Hematopoietic multipotent progenitor cell (in vitro differentiated cells): ENCODE measurements at places on chromosomes 12 and 14.

GRCh38 chr12:52952076-52952801 is 3.3 kb downstream of the KRT18 start:
- no peak for DNase-seq

GRCh38 chr12:48878548-48878947 is 12.9 kb upstream of the RND1 start:
- no peak for DNase-seq

DNA sequence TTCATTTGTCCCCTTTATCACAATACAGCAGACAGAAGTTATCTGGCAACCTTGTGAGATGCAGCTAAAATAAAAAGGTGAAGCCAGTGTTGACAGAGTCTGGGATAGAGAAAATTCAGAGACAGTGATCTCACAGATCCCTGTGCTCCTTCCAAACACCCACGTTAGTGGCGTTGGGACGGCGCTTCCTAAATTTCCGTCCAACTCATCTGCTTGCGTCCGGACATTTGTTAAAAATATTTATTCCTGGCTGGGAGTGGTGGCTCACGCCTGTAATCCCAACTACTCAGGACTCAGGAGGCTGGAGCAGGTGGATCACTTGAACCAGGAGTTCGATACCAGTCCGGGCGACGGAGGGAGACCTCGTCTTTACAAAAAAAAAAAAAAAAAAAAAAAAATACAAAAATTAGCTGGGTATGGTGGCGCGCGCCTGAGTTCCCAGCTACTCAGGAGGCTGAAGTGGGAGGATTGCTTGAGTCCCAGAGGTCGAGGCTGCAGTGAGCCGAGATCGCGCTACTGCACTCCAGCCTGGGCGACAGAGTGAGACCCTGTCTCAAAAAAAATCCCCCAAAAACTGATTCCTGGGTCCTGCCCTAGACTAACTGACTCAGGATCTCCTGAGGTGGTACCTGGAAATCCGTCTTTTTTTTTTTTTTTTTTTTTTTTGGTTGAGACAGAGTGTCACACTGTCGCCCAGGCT is 708 bp upstream of the TCTN1 start:
- no peak for DNase-seq

DNA sequence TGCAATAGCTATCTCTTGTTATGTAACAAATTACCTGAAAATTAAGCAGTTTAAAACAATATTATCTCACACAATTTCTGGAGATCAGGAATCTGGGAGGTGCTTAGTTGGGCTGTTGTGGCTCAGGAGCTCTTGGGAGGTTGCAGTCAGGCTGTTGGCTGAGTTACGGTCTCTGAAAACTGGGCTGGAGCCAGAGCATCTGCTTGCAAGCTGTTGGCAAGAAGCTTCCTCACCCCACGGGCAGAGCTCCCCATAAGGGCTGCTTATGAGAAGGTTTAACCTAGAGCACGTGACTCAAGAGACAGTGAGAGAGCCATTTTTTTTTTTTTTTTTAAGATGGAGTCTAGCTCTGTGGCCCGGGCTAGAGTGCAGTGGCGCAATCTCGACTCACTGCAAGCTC is 346.8 kb downstream of the ATP23 start:
- no peak for DNase-seq

DNA sequence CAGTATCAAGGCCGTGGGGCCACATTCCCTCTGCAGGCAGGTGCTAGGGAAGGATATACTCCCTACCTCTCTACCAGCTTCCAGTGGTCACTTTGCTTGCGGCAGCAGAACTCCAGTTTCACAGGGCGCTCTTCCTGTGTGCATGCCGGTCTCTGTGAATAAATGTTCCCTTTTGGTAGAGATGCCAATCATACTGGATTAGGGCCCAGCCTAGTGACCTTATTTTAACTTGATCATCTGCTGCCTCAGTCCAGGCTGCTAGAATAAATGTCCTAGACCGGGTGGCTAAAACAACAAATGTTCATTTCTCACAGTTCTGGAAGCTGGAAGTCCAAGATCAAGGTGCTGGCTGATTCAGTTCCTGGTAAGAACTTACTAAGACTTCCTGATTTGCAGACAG is 198.8 kb upstream of the TMEM132C start:
- no peak for DNase-seq

- DNase-seq: peak; percentile 50
These were observed 49.8 kb downstream of the RIN3 start for GRCh38 chr14:92563359-92563758.

DNA sequence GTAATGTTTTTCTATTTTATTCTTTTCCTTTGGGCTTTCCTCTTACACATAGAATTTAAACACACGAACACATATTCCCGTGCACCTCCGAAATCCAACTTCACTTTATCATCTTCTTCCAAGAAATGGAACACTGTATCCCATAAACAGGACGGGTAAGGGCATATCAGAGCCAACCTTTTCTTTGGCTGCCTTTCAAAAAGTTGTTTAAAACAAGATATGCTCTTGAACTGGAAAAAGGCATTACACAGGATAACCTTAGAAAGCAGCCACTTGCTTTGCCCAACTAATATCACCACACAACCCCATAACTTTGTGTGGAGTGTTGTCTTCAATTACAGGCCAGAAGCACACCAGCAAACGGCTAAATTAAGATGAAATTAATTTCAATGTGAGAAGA is 65.3 kb upstream of the CDKN3 start:
- DNase-seq: no peak

GRCh38 chr12:119068129-119068856 is 87.0 kb downstream of the SRRM4 start:
- DNase-seq: no peak

DNA sequence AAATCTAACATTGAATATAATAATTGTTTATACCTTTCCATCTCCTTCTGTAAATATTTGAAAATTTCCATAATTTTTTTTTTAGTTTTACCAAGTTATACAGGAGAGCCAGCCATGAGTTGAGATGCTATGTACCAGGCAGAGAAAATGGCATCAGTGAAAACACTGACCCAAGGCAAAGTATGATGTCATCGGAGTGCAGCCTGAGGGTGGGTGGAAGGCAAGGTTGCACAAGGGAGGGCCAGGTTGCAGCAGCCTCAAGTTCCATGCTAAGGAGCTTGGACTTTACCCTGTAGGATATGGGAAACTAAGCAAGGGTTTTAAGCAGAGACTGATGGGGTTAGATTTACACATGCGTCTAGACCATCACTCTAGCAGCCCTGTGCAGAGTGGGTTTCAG is 441.1 kb downstream of the BCAT1 start:
- DNase-seq: no peak

DNA sequence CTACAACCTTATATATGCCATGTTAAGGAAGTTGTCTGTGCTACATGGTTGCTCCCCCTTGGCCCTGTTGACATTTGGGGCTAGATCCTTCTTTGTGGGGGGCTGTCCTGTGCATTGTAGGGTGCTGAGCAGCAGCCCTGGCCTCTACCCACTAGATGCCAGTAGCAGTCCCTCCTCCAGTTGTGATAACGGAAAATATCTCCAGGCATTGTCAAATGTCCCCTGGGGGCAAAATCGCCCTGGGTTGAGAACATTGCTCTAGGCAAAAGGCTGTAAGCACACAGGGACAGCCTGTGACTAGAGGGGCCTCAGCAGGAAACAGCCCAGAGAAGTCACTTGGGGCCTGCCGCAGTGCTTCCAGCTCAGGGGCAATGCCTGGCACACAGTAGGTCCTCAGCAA is 1100.3 kb downstream of the BCL11B start:
- DNase-seq: no peak
